ENCODE measurements at places on chromosomes 12 and 14.

DNA sequence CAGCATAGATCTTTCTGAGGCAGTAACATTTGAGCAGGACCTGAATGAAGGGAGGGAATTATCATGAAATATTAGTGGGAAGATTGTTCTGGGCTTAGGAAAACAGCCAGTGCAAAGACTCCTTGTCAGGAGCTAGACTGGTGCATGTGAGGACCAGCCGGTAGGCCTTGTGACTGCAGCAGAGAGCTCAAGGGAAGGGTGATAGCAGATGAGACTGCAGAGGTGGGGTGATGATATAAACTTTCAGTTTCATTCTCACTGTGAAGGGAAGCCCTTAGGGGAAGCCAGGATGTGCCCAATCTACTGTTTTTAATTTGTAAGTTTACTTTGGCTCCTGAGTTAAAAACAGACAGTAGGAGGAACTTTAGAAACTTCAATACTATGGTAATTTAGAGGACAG lies 12.4 kb downstream of the IL22 start:
- DNase-seq, result no peak

- DNase-seq, result no peak
Measured at GRCh38 chr12:117486840-117487659, 125.6 kb upstream of the NOS1 start.

GRCh38 chr14:45867046-45867894 lies 614.3 kb upstream of the MIS18BP1 start:
- no peak for DNase-seq

GRCh38 chr12:120199595-120200306 lies 1.2 kb downstream of the RPLP0 start:
- no peak for DNase-seq

- no peak for DNase-seq
Measured at GRCh38 chr12:56914256-56914655, 20.0 kb downstream of the SDR9C7 start.

DNA sequence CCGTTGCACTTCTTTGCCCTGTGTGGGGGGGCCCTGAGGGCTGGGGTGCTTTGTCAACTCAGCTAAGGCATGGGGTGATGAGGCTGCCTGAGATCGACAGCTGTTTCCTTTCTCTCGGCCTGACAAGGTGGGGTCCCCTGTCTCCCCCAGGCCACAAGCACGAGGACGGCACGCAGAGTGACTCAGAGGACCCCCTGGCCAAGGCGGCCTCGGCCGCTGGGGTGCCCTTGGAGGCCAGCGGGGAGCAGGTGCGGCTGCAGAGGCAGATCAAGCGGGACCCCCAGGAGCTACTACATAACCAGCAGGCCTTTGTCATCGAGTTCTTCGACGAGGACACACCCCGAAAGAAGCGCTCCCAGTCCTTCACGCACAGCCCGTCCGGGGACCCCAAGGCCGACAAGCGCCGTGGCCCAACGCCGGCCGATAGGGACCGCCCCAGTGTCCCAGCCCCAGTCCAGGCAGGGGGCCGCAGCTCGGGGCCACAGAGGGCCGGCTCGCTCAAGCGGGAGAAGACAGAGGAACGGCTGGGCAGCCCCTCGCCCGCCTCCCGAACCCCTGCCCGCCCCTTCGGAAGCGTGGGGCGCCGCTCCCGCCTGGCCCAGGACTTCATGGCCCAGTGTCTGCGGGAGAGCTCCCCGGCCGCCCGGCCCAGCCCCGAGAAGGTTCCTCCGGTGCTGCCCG lies 18.8 kb downstream of the CEP170B start:
- no peak for DNase-seq

DNA sequence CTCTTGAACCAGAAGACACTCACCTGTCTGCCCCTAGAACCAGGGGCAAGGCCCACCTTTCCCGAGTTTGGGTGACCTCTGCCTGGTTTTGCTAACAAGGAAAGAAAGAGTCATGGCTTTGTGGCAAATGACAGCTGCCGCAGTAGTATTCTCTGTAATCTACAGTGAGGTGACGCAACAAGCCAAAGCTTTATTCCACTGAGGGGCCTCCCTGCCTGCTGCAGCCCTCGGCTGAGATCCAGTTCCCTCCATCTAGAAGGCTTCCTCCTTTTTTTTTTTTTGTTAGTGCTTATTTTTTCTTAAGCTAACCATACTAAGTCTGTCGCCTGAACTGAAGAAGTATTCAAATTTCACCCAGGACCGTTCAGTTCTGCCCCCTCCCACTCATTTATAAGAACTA lies 142.3 kb upstream of the TMCC3 start:
- no peak for DNase-seq

GRCh38 chr12:34126239-34126641 lies 103.9 kb downstream of the ALG10 start:
- DNase-seq, result no peak

GRCh38 chr12:72790273-72790672 lies 518.1 kb downstream of the TRHDE start:
- DNase-seq, result no peak

DNA sequence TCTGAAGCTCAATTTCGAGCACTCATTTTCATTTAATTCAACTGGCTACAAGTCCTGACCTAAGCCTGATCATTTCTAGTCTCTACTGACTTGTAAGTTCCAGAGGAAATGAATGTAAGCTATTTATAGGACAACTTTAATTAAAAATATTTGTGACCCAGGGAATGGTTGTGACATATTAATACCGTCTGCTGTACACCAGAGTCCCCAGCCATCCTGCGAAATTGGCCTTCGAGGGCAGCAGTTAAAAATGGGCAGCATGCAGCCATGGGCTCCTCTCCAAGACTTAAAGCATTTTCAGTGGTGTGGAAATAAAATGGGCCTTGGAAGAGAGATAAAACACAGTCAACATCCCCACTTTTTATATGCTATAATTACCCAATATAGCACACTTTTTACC lies 30.7 kb upstream of the OVCH1 start:
- DNase-seq, result no peak

GRCh38 chr12:81573228-81573627 lies 185.9 kb downstream of the PPFIA2 start:
- DNase-seq, result no peak

- no peak for DNase-seq
Measured at GRCh38 chr12:53700567-53700966, 24.7 kb upstream of the ATP5MC2 start.
